Urothelium cell line (cell line): ENCODE measurements at places on chromosomes 12 and 14.

- no peak for DNase-seq
Observed at GRCh38 chr14:50533241-50533705, 904 bp upstream of the MAP4K5 start.

- DNase-seq: no peak
Observed at GRCh38 chr12:101832030-101832429, 1.3 kb upstream of the GNPTAB start.

DNA sequence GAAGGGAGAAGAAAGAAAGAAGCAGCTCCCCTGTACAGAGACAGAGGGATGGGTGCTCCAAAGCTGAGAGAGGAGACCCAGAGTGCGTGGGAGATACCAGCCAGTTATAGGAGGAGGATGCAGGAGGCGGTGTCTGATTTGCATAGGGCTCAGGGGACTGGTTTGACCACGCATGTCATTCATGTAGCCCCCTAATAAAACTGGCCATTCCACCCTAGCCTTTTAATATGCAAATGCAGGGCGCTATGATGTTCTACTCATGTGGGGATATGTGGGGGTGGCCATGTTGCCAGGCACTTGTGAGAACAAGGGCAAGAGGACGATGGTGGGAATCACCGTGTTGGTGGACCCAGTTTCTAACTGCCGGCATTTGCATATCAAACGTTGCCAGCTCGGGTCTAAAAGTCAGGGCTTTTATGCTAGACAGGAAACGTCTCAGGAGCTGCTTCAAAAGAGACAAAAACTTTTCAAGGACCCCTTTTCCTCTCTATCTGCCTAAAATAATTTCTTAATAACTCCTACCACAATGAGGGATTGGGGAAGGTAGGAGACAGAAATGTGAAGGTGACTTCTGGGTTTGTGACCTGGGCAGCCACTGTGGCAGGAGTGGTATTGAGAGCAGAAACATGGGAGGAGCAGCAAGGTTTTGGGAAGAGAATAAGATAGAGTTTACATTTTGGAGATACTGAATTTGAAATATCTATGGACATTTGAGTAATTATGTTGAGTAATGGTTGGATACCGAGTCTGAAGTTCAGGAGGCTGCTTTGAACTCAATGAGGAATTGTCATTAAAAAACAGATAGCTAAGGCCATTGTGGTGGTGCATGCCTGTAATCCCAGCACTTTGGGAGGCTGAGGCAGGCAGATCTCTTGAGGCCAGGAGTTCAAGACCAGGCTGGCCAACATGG is 2.2 kb upstream of the ATXN3 start:
- no peak for DNase-seq

- DNase-seq: peak; percentile 44
Observed at GRCh38 chr12:33427071-33427470, 12.5 kb downstream of the SYT10 start.
